ENCODE measurements at places on chromosomes 13 and 19.

DNA sequence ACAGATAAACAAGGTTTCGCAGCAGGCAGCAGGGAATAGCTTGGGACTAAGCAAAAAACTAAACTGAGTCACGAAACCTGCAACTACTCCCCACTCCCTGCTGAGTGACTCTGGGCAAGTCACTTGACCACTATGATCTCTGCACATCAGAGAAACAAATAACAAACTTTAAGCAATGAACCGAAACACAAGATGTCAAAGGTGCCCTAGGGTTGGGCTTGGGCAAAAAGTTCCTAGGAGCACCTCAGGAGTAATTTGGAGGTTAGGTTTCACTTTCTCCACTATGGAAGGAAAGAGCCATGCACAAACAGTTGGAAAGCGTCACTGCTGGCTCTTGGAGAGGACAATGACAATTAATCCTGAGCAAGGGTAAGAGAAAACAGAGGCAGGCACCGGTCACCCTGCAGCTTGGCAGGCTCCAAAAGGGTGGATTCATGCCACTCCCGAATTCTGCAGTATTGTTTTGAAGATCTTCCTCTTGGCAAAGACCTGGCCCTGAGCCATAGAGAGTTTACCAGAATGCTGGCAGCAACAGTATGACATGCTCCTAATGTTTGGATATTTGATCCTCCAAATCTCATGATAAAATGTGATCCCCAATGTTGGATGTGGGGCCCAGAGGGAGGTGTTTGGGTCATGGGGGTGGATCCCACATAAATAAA lies 60.3 kb downstream of the CRYL1 start:
- no peak for DNase-seq

DNA sequence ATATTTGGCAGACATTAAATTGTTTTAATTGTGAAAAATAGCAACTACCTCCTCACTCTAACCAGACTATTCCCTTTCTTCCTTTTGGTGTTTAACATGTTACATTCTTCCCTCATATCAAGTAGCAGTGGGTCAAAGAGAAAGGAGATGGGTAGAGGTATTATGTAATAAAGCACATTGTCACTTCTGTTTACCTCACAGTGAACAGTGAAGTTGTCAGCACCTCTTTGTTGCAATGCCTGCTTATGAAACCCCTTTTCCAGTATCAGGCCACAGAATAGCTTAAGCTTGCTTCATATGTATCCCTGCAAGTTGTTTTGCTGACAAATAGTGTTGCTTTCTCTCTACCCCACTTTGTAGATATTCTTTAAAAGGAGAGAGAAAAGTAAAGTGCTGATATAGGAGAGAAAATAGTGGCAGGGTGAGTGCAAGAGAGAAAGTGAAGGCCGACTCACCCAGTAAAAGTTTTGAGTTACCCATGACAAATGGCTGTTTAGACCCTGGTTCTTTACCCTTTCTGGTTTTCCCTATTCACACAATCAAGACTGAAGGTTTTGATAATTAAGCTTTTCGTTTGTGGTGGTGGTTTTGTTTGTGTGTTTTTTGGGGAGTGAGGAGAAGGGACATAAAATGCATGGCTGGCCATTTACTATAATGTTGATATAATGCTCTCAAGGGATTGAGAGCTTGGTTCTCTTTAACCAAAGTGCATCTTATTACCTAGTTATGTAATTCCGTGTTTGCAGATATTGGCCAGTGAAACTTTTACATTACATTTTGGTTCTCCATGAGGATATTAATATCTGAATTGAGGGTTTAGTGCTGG lies 3.7 kb downstream of the ITM2B start:
- DNase-seq: peak; percentile 27

DNA sequence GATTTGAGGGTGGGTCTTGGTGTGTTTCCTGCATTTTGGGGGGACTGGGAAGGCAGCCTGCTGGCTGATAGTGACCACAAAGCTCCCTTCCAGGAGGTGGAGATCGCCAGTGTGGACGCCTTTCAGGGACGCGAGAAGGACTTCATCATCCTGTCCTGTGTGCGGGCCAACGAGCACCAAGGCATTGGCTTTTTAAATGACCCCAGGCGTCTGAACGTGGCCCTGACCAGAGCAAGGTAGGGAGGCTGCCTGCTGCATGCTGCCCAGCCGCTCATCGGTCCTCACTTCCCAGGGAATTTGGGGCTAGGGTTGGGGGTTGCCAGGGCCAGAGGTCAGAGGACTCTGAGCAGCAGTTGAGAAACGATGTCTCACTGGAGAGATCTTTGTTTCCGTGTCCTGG lies 30.2 kb downstream of the UPF1 start:
- DNase-seq: no peak

DNA sequence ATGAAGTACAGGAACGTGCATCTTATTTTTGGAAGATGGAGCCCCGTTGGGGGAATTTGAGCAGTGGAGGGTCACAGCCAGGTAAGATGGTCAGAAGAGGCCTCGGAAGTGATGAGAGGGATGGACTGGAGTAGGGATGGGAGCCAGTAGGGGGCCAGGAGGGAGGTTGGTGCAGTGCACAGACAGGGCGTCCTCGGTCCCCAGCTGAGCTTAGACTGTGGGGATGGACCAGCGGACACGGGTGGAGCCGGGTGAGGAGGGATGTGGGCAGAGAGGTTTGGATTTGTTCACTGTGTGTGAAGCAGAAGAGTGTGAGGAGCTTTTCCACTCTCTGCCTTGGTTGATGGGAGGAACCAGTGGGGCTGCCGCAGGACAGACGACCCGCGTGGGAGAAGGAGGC lies 10.6 kb downstream of the RPS9 start:
- DNase-seq: no peak

DNA sequence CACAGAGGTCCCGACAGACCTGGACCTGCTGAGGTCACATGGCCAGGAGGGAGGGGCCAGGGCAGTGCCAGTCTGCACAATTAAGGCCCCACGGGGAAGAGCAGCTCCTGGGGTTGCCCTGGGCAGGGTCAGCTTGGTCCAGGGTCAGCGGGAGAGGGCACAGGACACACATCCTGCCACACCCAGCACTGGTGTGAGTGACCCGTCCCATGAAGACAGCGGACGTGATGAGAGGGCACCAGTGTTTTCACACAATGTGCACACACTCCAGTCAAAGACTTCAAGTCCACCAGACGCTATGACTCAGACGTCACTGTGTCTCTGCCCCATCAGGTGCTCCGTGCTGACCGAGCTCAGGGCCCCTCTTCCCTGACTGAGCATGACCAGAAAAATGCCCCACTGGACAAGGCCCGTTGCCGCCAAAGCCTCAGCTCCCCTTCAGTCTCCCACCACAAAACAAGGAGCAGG lies 4.2 kb downstream of the TMEM259 start:
- DNase-seq: no peak
